Prostate gland (tissue), 2 donors: ENCODE measurements at places on chromosomes 2 and 18. TPM values are rescaled to one million over a fixed set of nuclear protein-coding genes. Genes with fewer than 3 reads are reported as not detected.

Gene IL18RAP
- total RNA-seq, result 0.14 TPM

DNA sequence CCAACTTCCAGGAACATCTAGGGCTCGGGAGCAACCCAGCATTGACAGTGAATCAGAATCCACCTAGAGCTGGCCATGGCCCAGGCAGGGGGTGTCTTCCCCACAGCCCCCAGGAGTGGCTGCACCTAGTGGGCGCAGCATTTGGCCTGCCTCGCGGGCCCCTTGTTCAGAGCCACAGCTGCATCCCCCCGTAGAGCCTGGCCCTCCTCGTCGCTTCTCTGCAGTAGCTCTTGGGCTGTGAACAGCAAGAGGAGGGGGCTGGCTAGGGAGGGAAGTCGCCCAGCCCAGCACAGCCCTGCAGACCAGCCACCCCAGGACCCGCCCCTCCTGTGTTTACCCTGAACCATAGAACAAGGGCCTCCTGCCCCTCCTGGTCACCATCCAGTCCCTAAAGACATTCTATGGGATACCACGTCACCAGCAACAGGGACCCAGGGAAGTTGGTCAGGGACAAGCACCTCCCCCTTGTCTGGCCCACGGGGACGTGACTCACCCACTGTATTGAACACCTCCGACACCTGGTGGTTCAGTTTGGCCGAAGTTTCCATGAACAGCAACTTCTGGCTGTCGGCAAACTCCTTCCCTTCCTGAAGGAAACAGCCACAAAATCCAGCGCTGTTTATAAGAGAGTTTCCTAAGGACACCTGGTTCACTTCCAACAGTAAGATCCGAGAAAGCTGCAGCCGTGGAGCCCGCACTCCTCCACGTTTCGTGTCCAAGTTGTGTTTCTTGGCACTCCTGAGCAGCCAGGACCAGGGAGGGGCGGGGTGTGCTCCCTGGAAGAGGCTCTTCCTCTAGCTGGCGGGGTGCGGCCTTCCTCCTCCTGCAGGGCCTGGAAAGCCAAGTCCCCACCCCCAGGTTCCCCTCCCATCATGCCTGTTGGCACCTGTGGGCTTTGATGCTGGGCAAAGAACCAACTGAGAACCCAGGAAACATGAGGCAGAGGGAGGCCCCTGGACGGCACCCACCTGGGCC, 8.8 kb downstream of the PRLH start:
- DNase-seq, result peak; percentile 39

GRCh38 chr2:211067029-211067428, 510.6 kb downstream of the CPS1 start:
- no peak for DNase-seq

Gene HAAO
- 10.3 TPM for total RNA-seq
